WTC11 (cell line): ENCODE measurements at places on chromosomes 2 and 18.

- DNase-seq, result no peak
Measured at GRCh38 chr2:233164128-233164635, 87.3 kb upstream of the ATG16L1 start.

- DNase-seq, result no peak
Measured at GRCh38 chr18:45290364-45290763, 324.9 kb upstream of the SLC14A2 start.

DNA sequence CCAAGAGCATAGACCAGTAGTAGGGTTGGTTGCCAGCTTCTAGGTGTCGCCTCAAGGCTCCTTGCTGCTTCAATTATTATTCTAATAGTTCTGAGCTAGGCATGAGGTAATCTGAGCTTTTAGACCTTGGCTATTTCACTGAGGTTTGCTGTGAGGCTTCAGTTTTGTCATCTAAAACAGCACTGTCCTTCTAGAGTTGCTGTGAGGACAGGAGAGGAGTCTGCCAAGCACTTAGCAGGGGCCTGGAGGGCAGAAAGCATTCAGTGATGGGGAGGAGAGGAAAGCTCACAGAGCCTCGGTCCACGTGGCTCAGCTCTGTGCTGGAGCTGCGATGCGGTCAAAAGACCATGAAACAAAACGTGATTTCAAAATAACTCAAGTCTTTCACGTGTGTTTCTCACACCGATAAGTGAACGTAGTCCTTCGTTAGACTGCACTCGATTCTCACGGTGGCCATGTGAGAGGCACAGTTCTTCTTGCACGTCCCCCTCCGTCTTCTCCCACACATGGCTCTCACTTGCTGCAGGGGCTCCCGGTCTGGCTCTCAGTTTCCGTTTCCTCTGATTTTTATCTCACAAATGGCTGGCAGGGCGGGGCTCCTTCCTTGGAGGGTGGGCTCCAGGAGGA is 113.7 kb downstream of the B3GNT2 start:
- no peak for DNase-seq

- no peak for DNase-seq
Measured at GRCh38 chr2:28415010-28415409, 22.4 kb downstream of the FOSL2 start.

DNA sequence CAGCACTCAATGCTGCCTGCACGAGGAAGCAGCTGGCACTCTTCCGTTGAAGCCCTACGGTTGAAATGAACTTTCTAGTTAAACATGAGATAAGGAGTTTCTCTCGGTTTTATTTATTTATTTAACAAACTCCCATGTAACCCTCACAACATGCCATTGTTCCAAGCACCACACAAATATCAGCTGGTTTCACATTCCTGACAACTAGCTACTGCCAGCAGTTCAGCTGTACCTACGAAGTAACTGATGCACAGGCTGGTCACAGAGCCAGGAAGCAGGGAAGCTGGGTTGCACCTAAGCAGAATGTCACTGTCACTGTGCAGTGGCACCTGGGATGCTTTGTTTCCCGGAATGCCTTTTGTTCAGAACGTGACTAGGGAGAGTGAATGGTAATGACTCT is 18.1 kb downstream of the TIMM21 start:
- DNase-seq, result no peak

DNA sequence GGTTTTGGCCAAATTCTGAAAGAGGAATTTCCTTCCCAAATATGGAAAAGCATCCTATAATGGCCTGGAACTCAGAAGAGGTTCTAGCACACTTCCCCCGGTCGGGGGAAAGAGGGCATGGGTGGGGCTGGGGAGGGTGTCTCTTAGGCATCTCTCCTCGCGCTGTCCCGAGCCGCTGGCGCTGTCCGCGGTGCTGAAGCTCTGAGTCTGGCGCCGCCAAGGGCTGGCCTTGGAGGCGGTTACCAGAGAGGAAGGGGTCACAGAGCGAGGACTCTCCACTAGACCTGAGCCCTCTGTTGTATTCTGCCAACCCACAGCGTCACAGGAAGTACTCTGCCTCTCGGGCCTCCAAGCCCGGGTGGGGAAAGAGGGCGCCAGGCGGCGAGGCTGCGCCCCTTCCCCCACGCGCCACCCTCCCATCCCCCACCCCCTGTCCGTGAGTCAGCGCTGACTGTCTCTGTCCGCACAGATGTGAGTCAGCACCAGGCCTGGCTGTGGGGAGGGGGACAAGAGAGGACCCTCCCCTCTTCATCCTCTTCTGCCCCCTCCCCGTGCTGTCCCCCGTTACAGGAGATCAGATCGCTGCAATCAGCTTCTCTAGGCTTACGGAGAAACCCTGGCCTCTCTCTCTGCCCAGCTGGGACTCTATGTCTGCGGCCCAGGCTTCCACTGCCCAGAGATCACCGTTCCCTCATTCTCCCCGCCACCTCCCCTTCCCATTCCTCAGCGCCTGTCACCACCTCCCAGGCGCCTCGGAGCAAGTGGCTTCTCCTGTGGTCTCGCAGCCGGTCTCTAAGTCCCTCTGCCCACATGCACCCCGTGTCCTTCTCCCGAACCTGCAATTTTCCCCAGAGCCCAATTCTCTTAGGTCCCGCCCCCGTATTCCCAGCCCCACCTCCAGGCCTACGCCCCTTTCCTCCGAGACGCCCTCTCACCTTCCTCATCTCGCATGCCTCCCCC is 779 bp downstream of the PTPRN start:
- peak; percentile 94 for DNase-seq

DNA sequence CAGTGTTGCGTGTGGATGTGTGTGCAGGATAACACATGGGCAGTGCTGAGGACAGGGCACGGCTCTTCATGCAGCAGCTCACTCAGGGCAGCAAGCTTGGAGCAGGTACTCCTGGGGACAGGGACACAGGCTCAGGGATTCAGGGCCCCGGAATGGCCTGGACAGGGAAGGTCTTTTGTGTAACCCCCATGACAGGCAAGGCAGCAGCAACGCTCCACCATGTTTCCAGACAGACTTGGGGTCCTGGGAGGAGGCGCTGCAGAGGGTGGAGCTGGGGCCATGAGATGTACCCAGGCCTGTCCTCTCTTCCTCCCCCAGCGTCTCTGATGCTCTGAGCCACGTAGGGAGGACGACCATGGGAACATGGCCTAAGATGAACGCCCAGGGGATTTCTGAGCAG is 58.3 kb downstream of the ADNP2 start:
- no peak for DNase-seq

DNA sequence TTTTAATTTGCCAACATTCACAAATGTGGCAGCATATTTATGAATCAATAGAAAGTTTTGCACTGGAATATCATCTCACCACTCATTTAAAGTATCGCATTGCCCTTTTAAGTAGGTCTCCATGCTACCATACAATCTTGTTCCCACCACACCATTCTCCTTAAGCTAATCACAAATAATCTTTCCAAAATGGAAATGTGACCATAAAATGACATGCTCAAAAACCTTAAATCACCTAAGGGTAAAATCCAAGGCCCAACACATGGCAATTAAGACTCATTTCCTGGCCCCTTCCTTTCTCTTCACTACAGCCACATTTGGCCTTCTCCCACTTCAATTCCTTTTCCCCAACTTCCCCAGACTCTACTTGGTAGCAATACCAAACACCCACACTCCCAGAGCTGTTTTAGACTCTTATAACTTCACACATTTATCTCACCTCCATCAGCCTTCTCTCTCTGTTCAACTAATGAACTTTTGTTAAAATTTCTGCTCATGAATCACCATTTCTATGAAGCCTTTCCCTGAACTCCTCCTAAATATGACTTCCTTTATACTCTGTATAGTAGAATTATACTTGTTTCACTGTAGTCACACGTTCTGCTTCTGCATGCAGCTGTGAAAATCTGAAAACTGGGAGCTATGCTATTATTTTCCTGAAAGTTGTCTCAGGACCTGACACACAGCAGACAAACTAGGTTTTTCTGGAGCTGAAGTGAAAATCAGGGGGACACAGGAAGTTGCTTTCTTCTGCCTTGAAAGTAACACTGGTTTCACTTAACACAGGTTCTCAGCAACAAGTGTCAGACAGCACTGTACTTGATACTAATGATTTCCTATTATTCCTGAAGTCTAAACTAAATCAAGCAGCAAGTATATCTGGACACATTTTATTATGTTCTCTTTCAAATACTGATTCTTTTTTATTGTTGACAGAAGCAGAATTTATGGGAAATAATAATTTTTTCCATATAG is 303.9 kb downstream of the ZEB2 start:
- DNase-seq, result no peak

- no peak for DNase-seq
Measured at GRCh38 chr2:214676421-214677089, 132.9 kb downstream of the BARD1 start.

GRCh38 chr2:26484579-26484978 is 6.7 kb upstream of the OTOF start:
- no peak for DNase-seq

DNA sequence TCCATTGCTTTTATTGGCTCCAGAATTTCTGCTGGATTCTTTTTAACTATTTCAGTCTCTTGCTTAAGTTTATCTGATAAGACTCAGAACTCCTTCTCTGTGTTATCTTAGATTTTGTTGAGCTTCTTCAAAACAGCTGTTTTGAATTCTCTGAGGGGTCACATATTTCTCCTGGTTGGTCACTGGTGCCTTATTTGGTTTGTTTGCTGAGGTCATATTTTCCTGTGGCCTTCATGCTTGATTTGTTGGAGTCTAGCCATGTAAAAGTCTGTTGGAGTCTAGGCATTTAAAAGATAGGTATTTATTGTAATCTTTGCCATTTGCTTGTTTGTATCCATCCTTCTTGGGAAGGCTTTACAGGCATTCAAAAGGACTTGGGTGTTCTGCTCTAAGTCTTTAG is 398.7 kb downstream of the DSEL start:
- DNase-seq, result no peak

- no peak for DNase-seq
Measured at GRCh38 chr2:130375291-130376266, 19.7 kb downstream of the PTPN18 start.

GRCh38 chr2:137467246-137467862 is 496.9 kb upstream of the HNMT start:
- peak; percentile 66 for DNase-seq

GRCh38 chr2:147451902-147452515 is 392.8 kb upstream of the ACVR2A start:
- DNase-seq, result no peak

- no peak for DNase-seq
Measured at GRCh38 chr18:24373328-24373727, 24.3 kb downstream of the OSBPL1A start.

DNA sequence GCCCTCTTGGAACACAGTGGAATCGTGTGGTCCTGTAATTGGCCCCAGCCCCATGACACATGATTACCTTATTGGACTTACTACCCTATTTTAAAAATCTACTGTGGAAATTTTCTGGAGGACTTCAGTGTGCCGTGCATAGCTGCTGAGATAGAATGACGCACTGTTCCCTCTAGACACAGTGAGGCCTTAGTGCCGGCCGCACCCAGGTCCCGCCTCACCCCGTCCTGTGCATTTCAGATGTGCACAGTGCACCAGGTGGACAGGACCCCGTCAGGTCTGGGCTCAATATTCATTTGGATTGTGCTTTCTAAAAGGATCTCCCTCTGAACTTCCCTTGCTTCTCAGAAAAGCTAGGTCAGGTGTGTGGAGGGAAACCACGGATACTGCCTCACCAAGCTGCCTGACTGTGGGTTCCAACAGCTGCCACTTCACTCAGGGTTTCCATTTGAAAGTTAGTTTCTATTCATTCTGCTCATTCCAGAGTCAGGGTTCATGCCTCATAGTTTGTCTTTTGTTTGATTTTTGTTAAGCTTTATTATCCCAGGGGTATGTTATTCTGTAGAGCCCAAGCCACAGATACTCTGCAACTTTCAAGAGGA is 155.8 kb downstream of the PTGR3 start:
- DNase-seq, result no peak

- no peak for DNase-seq
Measured at GRCh38 chr2:134975281-134976009, 56.8 kb downstream of the CCNT2 start.

DNA sequence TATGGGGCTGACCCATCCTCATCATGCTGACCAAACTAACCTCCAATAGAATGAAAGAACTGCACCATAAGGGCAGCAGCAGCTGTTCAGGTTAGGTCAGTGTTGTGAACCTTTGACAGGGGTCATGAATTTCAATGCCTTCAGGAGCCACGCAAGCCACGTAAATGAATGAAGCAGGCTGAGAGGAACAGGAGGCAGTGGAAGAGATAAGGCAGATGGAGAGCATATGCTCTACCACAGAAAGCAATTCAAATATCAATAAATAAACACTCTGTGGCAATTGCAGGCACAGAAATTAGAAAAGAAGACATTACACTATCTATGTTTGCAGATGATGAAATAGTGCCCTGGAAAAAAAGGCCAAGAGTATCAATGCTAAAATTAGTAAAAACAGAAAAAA is 56.3 kb downstream of the SCG2 start:
- no peak for DNase-seq

- no peak for DNase-seq
Measured at GRCh38 chr18:38025433-38026038, 459.9 kb upstream of the CELF4 start.

GRCh38 chr2:76501641-76502040 is 790.9 kb upstream of the GCFC2 start:
- DNase-seq, result no peak

DNA sequence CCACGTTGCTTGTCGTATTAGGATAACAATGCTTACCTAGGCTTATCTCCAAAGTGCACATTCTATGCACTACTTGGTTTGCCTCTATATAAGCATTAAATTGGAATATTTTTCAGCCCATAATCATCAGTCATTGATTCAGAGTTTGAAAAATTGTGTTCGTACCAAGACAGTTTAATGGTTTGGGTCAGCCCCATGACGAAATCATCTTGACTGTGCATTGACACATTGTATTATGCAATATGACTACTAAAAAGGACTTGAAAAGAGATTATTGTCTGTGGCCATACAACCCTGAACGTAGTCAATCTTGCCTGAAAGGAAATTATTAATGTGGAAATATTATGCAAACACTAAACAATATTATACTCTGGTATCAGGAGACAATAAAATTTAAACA is 141.3 kb downstream of the EML6 start:
- no peak for DNase-seq

GRCh38 chr2:168703926-168704325 is 98.5 kb upstream of the NOSTRIN start:
- DNase-seq, result no peak

- DNase-seq, result no peak
Measured at GRCh38 chr2:195407783-195408182, 249.2 kb upstream of the SLC39A10 start.

DNA sequence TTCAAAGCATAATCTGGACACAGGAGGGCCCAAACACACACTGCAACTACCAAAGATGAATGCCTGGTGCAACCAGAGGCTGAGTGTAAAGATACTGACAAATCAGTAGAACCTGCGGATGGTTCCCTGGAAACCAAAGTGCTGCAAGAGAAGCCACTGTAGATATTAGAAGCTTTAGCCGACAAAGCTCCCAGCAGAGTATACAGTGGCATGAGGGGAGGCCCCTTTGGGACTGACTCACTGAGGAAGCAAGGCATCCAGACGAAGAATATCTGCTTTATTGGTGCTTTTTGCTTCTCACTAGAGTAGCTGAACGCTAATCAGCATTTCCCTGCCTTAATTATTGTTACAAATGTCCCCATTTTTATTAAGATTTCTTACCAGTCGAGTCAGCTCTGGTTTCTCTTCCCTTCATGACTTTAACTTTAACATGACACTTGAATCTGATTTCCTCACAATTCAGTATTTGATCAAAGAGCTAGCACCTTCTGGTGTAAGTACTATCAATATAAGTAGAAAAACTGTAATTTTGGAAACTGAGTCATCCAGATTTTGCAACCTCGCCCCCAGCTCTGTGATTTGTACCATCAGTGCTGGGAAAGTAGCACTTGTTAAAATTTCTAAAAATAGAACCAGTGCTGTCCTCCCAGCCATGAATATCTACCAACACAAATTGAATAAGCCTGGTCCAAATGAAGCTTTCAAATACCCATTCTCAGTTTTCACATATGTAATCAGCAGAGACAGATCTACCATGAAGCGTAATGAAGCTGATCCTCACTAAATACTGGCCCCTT is 34.2 kb downstream of the FIGN start:
- no peak for DNase-seq
